Renal pelvis (tissue), 12 donors: ENCODE measurements at places on chromosomes 6 and 20. TPM values are rescaled to one million over a fixed set of nuclear protein-coding genes. Genes with fewer than 3 reads are reported as not detected.
A peak's percentile ranks its signal among the peaks of the same experiment; 100 is the strongest.

DNA sequence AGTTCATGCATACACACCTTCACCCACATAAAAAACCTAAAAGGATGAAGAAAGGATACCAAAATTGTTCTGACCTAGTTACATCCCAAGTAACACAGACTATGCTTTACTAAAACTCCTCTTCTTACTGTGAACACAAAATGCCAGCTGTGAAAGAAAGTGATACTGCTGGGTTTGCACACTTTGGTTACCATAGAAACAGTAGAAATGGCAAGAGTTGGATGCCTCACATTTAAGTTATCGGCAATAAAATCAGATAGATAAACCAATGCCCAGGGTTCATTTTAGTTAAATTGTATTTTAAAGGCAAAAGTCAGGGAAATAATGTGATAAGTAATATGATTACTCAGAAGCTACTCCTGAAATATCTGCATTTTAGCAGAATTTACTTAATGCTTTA lies 161.9 kb downstream of the CDK19 start:
- DNase-seq = peak; percentile 22

Gene GNMT
- 0.57 TPM for polyA plus RNA-seq

Gene RGS17
- polyA plus RNA-seq = 3.6 TPM

DNA sequence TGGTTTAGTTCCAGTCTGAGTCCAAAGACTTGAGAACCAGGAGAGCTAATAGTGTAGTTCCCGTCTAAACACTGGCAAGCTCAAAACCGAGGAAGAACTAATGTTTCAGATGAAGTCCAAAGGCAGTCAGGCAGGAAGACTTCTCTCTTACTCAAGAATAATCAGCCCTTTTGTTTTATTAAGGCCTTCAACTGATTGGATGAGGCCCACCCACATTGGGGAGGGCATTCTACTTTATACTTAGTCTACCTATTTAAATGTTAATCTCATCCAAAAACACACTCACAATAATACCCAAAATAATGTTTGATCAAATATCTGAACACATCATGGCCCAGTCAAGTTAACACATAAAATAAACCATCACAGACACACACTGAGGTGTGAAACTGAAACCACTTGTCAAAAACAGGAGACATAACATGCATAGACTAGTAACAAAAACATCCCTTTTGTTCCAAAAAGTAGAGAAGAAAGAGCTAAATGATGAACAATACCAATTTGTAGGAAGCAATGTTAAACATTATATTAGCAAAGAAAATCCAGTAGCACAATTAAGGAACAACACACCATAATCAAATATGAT lies 50.2 kb upstream of the SENP6 start:
- no peak for DNase-seq

DNA sequence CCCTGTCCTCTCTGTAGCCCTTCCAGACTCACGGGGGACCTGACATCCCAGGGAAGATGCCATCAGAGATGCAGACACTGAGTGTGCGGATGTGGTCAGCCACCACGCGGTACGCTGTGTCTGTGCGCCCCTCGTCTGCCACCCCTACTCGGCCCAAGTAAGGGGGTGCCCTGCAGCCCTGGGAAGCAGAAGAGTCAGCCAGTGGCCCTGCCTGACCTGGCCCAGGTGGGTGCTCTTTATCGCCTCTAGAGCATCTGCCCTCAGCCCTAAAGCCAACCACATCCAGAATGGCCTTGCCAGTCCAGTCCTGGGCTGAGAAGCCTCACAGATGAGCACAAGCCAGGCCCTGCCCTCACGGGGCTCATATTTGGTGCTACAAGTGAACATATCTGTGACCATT lies 5.9 kb downstream of the AARS2 start:
- DNase-seq = no peak

DNA sequence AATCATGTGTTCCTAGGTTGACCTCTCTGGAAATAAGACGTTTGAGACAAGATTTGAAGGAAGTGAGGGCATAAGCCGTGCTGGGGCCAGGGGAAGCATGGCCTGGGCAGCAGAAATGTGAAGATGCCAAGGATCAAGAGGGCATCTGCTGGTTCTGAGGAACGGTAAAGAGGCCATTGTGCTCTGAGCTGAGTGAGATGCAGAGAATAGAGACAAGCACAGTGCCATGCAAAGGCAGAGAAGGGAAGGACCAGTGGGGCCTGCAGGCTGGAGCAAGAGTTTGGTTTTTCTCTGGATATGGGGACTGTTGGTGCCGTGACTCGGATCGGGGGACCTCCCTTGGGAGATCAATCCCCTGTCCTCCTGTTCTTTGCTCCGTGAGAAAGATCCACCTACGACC lies 50.8 kb downstream of the SMPDL3A start:
- no peak for DNase-seq

DNA sequence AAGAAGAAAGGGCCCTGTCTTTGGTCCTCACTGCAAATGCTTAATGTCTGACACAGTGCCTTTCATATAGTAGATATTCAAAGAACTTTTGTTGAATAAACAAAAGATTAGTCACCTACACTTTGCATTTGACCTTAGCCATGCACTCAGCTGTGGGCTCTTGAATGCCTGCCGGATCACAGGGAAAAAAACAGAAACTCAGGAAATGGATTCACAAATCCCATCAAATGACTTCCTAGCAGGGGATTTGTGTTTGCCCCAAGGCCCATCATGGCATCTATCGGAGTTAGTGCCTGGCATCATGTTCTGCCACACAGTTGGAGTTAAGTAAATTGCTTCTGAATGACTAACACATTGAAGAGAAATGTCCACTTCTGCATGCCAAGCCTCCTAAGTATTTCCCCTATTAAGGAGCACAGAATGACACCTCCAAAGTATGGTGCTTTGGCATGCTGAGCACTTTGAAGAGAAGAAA lies 72.3 kb upstream of the DST start:
- DNase-seq = no peak

Gene OR5V1
- polyA plus RNA-seq = not detected

Gene TSBP1
- 0.11 TPM for polyA plus RNA-seq

GRCh38 chr6:131199568-131200272 lies 64.5 kb downstream of the AKAP7 start:
- DNase-seq = peak; percentile 33

DNA sequence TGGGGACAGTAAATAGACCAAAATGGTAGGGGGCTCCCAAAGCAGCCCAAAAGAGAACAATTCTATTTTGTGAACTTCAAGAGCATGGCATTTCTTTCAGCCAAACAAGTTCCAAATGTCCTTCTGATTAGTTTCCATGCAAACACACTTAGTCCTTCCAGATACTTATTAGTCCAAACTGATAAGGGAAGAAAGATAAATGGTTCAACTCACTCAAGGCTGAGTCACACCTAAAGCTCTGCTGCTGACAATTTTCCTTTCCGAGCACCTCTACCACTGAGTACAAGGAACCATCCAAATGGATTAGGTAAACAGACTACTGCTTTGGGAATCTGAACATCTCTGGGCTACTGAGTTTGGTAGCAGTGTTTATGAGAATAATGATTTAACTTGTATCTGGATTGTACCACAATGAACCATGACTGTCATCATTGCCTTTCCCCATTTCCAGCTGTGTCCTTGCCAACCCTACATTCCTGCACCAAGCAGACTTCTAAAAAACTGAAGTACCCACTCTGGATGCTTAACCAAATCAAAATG lies 71.2 kb downstream of the TNFRSF21 start:
- no peak for DNase-seq

Gene OPRM1
- polyA plus RNA-seq = 0.06 TPM

- no peak for DNase-seq
These were observed 1078.2 kb downstream of the EPHA7 start for GRCh38 chr6:92341201-92341600.

- no peak for DNase-seq
These were observed 160.6 kb upstream of the GGTLC1 start for GRCh38 chr20:24149175-24149574.

DNA sequence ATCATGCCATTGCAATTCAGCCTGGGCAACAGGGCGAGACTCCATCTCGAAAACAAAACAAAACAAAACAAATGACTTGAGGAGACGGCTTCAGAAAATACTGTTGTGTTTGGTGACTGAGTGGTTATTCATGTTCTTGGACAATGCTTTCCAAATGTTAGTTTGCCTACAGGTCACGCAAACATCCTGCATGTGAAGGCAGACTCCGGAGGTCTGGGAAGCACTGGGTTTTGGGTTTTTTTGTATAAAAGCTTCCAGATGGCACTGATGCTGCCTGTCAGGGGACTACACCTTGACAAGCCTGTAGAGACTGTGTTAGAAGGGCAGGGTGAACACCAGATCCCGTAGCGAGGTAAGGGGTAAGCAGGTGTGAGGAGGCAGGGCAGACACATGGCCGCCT lies 81.7 kb downstream of the THBS2 start:
- DNase-seq = no peak

Gene HSPA1L
- polyA plus RNA-seq = 3.7 TPM

Gene CCN2
- polyA plus RNA-seq = 213 TPM

DNA sequence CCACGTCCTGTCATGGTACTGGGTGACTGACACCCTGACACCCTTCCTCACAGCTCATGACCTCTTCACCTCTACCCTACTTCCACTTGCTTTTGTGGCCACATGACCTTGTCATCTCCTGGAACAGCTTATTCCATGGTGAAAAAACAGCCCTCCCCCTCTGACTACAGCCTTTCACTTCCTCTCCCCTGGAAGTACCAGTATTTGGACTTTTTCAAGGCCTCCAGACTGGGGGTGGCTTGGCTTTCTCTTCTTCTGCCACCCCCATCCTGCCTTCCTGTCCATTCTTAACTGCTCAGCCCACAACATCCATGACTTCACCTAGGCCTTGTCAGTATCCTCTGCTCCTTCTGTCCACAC lies 168.4 kb downstream of the CARMIL1 start:
- DNase-seq = no peak

DNA sequence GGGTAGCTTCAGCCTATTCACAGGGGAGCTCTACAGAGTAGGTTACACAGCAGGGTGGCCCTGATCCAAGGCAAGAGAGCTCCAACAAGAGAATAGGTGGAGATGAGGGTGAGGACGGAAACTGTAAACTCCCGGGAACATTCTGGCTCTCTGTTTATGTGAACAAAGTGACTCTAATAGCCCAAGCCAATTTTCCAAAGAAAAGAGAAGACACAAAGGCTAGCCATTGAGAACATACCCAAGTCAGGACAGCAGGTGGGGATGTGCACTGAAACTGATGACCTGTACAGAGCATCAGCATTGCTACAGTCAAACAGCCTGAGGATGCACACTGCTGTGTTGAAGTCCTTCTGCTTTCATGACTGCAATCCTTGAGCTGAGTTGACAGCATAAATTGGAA lies 136.0 kb upstream of the TOP1 start:
- DNase-seq = no peak

DNA sequence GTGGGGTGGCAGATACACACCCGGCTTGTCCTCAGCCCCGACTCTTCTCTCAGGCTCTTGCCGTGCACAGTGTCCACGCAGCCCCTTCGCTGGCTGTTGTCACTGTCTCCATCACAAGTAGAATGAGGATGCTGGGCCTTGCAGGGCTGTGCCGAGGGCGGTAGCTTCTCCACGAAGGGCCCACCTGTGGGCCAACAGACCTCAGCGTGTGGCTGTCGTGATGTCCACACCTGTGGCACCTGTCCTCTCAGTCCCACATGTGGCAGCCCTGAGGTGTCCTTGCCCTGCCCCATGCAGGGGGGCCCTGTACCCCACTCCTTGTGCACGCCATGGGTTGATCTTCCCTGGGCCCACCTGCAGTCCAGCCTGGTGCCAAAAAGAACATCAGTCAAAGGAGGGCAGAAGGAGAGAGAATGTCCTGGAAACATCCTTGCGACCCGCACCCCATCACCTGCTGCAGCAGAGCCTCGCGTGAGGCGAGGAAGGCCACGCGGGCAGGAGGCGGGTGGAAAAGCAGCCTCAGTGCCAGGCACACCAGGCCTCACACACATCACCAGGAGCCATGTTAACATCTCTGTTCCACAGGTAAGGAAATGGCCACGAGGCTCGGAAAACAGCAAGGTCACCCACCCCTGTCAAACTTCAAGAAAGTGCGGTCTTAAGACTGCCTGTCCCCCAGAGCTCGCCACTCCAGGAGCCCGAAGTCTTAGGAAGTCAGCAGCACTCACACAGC lies 22.3 kb upstream of the AFDN start:
- no peak for DNase-seq

GRCh38 chr20:4507288-4507719 lies 214.4 kb upstream of the PRND start:
- DNase-seq = peak; percentile 4

Gene MUC21
- not detected for polyA plus RNA-seq

- DNase-seq = no peak
These were observed 179.5 kb upstream of the SOX4 start for GRCh38 chr6:21414065-21414464.

Gene AFG1L
- polyA plus RNA-seq = 8.4 TPM

GRCh38 chr6:40822619-40823018 lies 216.4 kb downstream of the UNC5CL start:
- DNase-seq = no peak

Gene TTLL9
- 5.7 TPM for polyA plus RNA-seq

GRCh38 chr6:4370066-4370465 lies 234.7 kb upstream of the ECI2 start:
- DNase-seq = no peak

- no peak for DNase-seq
These were observed 9.7 kb downstream of the DYNLT1 start for GRCh38 chr6:158634695-158635426.

Gene PEDS1
- polyA plus RNA-seq = 29.8 TPM

GRCh38 chr6:5469101-5469846 lies 208.0 kb downstream of the FARS2 start:
- no peak for DNase-seq

Gene RAMACL
- polyA plus RNA-seq = 0.53 TPM

- DNase-seq = peak; percentile 43
These were observed 26.5 kb downstream of the BCKDHB start for GRCh38 chr6:80133020-80133419.

DNA sequence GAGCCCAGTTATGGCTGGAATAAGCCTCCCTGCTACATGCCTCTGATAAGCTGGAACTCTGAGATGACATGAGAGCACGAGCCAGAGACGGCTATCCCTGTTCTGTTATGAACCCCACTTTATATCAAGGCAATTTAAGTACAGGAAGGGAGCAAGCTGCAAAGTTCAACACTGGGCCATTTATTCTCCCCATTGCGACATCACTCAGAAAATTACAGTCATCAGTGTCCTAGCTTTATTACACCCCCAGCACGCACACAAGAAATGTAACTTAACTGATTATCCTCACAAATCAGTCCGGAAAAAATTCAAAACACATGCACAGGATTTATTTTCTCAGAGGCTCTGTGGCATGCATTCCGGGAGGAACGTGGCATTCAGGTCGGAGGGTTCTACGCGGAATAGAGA lies 125.3 kb upstream of the SLC2A12 start:
- no peak for DNase-seq

- DNase-seq = no peak
These were observed 54.5 kb downstream of the IPCEF1 start for GRCh38 chr6:154301839-154302752.

DNA sequence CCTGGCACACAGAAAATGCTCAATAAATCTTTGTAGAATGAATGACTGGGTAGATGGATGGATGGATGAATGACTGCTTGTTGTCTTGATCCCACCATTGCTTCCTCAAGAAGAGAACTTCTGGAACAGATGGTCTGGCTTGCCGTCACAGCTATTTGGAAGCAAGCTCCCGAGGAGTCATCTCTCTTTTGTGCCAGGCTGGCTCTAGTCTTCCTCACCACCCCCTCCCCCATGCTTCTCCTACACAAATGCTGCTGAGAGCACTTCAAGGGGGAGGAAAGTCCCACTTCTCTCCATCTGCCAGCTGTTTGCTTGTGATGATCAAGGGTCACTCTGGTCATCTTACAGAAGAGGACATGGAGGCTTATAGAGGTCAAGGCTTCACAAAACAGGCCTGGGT lies 11.6 kb upstream of the KCNG1 start:
- no peak for DNase-seq

Gene FNDC11
- 0.83 TPM for polyA plus RNA-seq
